ENCODE measurements at places on chromosomes 2 and 18. TPM values are rescaled to one million over a fixed set of nuclear protein-coding genes. Genes with fewer than 3 reads are reported as not detected.

POTEI gene
- total RNA-seq: not detected

ALK gene
- total RNA-seq: 0.05 TPM

BCL2 gene
- 56.5 TPM for total RNA-seq

SMYD5 gene
- 41.1 TPM for total RNA-seq

TEX44 gene
- total RNA-seq: not detected

ATF2 gene
- 77.3 TPM for total RNA-seq

FZD7 gene
- 0.30 TPM for total RNA-seq

LHCGR gene
- not detected for total RNA-seq

LOXHD1 gene
- 0.10 TPM for total RNA-seq

NOL4 gene
- total RNA-seq: not detected

ADRA2B gene
- 0.47 TPM for total RNA-seq

- DNase-seq: no peak
These were observed 5.5 kb downstream of the CEBPZOS start for GRCh38 chr2:37201766-37202165.

GRCh38 chr2:42895134-42895790 lies 102.9 kb upstream of the HAAO start:
- no peak for DNase-seq

GRCh38 chr2:197107291-197108269 lies 181.1 kb upstream of the PGAP1 start:
- DNase-seq: no peak

DNA sequence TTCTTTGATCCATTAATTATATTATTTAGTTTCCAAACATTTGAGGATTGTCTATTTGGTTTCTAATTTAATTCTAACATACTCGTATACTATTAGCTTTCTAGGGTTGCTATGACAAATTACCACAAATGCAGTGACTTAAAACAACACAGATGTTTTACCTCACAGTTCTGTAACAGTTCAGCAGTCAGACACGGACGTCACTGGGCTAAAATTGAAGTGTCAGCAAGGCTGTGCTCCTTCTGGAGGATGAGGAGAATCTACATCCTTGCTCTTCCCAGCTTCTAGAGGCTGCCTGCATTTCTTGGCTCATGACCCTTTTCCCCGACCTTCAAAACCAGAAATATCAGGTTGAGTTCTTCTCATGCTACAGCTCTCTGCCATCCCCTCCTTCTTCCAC lies 117.6 kb downstream of the TFCP2L1 start:
- DNase-seq: no peak

DNA sequence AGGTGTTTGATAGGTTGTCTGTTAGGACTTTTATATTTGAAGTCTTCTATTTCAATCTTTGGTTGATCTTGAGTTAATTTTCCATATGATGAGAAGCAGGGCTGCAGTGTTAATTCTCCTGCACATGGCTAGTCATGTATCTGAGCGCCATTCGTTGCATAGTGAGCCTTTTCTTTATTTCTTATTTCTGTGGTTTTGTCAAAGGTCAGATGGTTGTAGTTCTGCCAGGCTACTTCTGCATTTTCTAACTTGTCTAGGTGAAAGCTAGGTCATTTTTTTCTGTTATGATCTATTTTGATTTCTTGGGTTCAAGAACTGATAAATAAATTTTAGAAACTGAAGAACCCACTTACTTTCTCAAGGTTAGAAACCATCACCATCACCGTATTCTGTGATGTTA lies 56.7 kb downstream of the CCDC74A start:
- DNase-seq: no peak

DNA sequence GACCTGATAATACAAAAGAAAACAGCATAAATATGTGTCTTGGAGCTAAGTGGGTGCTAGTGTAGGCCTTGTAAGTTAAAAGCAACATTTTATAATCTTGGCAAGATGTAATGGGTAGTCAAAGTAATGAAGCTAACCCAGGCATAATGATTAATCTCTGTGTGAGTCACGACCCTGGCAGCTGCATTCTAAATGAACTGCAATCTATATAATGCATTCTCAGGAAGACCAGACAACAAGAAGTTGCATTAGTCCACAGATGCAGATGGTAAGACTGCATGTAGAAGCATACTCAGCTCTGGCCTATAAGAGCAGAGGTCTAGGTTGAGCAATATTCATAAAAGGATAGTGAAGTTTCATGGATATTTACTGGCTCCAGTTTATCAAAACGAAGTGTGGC lies 85.6 kb upstream of the ETAA1 start:
- DNase-seq: no peak

GRCh38 chr2:227188292-227188691 lies 23.9 kb downstream of the COL4A3 start:
- DNase-seq: no peak

- no peak for DNase-seq
These were observed 284.7 kb downstream of the MYCN start for GRCh38 chr2:16225071-16225470.

DNA sequence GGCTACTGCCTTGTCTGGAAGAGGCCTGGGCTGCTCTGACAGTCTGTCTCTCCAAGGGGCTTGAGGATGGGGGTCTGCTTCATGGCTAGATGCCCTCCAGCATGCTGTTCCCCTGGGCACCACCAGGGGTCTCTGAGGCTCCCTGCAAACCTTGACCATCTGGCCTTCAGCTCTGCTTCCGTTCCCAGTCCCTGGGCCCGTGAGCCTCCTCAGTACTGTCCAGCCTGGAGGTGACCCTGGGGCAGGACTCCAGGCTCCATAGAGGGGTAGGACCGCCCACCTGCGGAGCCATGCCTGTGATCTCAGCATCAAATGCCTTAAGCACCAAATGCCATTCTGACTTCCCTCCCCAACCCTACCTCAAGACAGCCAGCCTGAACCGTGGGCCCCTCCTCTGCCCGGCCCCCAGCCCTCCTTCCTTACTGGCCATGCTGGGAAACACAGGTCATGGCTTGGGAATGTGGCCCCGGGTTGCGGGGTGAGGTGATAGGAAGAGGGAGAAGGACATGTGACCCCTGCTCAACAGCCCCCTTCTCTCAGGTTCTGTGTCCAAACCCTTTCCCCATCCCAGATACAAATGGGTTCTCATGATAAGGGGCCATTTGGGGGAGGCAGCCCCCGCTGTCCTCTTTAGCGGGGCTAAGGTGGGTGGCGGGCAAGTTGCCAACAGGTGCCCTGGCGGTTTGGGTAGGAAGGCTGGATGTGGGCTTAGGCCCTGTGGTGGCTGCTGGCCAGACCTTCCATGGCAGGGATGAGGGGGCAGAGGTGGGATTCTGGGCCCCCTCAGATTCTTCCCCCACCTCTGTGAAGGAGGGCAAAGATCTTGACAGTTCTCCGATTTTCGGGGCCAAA lies 25.0 kb downstream of the SPEG start:
- no peak for DNase-seq

DNA sequence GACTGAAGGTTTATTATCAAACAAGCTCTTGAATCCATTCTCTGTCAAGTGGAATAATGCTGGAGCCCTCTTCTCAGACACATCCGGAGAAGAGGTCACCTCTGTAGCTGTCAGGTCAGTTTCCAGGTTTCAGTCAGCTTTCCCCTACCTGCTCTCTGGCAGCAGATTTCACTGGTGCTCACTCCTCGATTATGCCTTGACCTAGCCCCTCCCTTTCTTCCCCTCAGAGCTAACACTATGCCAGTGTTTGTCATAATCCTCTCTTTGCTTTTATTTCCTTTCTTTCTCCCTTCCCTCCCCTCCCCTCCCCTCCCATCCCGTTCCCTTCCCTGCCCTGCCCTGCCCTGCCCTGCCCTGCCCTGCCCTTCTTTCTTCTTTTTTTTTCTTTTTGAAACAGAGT lies 22.5 kb upstream of the PLEKHM3 start:
- no peak for DNase-seq

DNA sequence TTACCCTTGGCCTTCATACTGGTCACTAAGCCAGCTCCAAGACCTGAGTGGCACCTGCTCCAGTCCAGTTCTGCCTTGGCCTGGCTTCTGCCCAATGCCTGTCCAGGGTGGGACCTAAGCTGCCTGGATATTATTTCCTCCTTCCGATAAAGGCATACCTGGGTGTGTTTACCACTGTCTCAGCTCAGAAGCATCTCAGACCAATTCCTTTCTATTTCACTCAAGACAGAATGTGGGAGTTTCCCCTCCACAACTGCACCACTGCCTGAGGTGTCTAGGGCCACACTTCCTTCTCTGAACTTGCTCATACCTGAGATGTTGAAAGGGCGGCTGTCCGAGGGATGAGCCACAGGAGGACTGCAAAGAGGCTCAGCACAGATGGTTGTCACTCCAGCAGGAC lies 18.4 kb upstream of the CAB39 start:
- DNase-seq: no peak

DNA sequence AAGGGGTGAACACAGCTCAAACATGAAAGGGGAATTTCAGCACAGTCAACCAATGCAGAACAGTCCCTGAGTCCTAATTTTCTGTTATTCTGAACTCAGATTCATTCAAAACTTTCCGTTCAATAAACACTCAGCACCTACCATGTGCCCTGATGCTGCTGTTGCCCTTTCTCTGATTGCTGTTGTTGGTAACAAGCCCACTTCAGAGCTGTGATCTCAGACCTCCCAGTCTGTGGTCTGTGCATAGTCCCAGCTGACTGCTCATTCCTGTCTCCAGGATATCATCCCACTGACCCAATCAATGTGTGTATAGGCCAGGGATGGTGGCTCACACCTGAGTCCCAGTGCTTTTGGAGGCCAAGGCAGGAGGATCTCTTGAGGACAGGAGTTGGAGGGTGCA lies 82.7 kb upstream of the SLC35G4 start:
- no peak for DNase-seq

DNA sequence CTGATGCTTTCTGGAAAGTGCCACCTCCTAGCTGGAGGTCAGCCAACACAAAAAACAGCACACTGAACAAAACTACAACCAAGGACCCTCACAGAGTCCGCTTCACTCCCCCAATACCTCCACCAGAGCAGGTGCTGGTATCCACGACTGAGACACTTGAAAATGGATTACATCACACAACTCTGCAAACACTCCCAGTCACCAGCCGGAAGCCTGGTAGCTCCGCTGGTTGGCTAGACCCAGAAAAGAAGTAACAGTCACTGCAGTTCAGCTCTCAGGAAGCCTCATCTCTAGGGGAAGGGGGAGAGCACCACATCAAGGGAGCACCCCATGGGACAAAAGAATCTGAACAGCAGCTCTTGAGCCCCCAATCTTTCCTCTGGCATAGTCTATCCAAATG lies 175.4 kb downstream of the LCLAT1 start:
- no peak for DNase-seq
